ENCODE measurements at places on chromosomes 4 and X.

DNA sequence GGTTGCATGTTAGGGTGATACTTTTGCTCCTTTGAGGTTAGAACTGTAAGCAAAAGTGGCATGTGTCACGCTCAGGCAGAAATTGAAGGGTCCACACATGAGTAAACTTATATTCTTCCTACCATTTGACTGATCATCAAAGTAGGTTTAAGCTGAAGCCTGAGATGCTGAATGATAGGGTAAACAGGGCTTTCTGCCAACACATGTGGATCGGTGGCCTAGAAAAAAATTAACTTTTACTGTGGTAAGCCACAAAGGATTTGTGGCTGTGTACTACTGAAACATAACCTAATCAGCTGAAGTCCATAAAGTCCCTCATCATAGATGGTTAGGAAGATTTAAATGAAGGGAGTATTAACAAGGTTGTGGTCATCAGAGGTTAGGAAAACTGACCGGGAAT, 1070.1 kb downstream of the STPG2 start:
- no peak for DNase-seq

DNA sequence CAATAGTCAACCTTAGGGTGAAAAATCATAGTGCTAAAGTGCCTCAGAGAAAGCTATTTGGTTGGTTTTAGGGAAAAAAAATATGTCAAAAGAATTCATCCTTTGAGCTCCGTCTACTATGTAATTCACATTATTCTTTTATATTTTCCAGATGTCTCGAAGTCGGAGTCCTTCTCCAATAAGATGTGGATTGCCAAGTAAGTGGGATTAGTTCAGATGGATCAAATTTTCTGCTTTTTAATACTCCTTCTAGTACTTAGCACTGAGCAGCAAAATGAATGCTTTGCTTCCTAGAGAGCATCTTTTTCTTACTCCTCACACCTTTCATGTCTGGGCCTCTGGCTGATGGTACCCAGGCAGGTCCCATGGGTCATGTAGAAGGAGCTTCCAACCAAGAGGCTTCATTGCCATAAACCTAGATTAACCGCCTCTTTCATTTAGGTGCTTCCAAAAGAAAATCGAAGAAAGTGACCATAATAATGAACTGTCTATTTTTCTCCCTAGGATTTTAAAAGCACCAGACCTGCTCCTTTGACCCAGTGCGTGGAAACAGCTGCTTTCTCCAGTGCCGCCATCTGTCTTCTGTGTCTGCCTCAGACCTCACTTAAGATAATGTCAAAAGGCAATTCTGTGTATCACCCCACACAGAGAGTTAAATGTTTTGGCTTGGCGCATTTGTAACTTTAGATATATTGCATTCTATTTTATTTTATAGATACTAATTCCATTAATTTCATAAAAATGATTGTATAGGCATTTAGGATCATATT, 43.5 kb downstream of the SPATA18 start:
- DNase-seq: no peak

DNA sequence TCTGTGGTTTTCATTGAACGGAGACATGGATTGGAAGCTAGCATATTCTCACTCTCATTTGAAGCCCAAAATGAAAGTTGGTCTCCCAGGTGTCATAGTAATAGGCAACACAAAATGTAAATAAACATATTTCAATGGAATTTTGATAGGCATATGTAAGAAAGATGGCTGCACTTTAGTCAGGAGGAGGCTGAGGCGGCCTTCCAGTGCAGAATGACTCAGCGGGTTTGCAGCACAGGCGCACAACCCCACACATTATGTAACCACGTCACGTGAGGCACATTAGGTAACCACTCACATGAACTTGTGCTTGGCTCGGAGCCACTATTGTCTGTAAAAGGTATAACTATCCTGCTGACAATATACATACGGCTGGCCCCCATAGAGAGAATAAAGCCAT, 381.7 kb downstream of the GPAT3 start:
- no peak for DNase-seq

GRCh38 chr4:153512952-153513500, 46.9 kb downstream of the TMEM131L start:
- no peak for DNase-seq

DNA sequence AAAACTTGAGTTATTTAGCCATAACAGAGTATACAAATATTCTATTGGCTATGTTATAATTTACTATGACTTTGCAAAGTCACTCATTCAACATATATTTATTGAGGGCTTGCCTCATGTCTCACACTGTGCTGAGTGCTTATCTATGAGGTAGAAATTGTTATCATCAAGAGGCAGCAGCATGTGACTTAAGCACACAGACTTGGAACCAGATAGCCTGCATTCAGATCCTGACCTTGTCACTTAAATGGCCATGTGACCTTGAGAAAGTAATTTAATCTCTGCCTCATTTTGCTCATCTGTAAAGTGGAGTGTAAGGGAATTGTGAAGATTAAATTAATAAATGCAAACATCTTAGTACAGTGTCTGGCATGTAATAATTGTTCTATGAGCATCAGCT, 10.1 kb upstream of the EXOSC9 start:
- no peak for DNase-seq

DNA sequence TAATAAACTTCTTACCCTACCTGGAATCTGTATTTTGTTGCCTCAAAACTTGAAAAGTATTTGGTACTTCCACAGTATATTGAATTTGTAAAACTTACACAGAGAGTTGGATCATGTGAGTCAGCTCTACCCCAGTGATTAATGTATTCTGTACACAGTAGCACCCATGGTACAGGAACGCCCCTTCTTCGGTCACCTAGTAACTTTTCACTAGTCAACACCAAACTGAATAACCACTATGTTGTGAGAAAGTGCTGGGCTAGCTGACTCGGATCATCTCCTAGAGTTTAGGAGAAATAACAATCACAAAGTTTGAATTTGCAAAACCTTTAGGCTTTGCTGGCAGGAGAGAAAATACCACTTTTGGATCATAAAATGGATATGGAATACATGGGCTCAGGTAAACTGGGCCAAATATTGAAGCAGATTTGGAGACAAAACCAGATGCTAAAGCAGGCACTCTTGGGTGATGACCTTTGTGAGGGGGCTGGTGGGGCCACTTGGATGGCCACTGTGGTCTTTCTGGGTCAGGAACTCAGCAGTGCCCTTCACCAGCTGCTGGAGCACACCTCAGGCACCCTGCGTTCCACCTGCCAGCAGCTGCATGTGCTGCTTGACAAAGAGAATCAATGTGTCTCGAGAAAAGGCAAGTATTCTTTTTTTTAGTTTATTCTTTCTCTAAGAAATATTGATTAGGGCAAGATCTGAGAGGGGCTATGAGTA, at the start of gene DTHD1:
Gene DTHD1 (plus strand): TSS at position 233 of the 723 bp plus-strand sequence. CDS start 143 bp downstream, at position 376.
- DNase-seq: no peak

- no peak for DNase-seq
These were observed 112.9 kb downstream of the PTPN13 start for GRCh38 chr4:86706923-86707597.

DNA sequence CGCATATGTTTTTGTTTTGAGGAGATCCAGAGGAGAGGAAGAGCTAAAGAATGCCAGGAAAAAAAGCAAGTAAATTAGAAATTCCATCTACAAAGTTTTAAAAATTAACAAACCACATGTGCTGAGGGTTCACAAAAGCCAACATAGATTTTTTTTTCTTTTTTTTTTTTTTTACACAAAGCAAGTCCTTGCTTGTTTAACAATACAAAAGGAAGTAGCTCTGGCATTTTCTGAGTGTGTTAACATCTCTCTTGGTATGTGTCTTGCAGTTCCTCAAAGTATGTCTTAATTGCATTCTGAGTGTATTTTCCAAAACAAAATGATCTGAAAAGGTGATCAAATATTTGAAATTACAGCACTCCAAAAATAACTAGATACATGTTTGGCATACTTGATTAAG, 1682.7 kb upstream of the AGA start:
- DNase-seq: no peak

DNA sequence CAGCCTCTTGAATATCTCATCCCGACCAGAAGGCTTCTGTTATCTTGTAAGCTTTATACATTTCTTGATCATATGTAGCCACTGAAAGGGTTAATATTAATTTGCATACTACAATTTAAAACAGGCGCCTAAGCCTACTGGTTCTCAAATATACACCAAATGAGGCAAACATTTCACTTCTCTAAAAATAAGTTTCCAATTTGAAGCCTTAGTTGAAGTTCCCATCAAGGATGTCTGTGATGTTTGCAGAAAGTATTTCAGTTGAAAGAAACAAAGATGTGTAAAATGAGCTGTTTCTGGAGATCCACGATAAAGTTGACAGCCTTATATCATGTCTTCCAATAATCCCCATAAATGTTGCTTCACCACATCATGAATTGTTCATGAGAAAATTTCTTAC, 70.6 kb downstream of the KIT start:
- no peak for DNase-seq

GRCh38 chr4:53654300-53654758, 63.0 kb upstream of the LNX1 start:
- DNase-seq: no peak

DNA sequence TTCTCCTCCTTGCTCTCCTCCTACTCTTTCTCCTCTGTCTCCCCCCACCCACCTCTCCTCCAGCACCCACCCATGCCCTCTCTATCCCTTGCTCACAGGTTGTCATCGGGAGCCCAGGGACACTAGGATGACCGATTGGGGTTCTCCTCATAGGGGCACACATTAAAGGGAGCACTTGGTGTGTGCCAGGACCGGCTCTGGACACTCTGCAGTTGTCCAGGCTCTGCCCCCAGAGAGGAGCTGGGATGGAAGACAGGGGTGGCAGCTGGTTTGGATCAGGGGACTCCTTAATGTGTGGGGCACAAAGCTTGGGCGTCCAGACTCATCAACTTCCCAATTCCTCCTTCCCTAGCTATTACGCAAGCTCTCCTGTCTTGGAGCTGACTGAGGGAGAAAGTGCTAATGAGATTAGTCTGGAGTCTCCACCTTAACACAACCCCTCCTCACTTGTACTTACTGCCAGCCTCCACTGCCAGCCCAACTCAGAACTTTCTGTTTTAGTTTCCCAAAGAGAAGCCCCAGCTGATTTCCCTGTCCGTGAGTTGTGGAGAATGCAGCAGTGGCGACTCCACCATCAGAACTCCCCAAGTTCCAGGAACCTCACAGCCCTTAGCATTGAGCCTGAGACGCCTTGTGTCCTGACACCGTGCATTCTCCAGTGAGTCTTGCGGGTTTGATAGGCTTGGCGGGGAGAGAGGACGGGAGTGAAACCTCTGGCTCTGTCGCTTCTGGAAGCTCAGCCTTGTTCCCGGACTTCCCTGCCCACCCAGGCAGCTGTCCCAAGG, 52.2 kb downstream of the CXorf49B start:
- no peak for DNase-seq

GRCh38 chr4:69888336-69888735, 28.4 kb upstream of the SULT1E1 start:
- DNase-seq: no peak

GRCh38 chr4:16082426-16083240, 1.2 kb downstream of the PROM1 start:
- DNase-seq: peak; percentile 58

DNA sequence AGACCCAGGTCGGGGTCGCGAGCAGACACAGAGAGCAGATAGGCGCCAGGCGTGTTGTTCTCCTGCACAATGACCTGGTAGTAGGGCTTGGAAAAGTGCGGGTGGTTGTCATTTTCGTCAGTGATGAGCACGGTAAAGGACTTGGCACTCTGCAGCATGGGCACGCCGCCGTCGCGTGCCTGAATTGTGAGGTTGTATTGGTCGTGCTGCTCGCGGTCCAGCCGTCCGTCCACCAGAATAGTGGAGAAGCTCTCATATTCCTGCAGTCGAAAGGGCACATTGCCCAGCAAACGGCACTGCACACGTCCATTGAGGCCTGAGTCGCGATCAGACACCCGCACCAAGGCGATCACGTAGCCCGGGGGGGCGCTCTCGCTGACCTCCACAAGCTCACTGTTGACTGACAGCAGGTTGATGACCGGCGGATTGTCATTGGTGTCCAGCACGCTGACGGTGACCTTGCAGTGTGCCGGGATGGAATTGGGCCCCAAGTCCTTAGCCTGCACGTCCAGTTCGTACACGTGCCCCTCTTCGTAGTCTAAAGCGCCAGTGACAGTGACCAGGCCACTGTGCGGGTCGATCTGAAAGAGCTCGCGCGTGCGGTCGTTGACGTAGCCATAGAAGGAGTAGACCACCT, 2.8 kb downstream of the PCDH19 start:
- no peak for DNase-seq

- DNase-seq: no peak
These were observed 385.2 kb downstream of the GASK1B start for GRCh38 chr4:157787618-157788017.

GRCh38 chrX:120790552-120790951, 85.1 kb downstream of the CT47B1 start:
- no peak for DNase-seq

DNA sequence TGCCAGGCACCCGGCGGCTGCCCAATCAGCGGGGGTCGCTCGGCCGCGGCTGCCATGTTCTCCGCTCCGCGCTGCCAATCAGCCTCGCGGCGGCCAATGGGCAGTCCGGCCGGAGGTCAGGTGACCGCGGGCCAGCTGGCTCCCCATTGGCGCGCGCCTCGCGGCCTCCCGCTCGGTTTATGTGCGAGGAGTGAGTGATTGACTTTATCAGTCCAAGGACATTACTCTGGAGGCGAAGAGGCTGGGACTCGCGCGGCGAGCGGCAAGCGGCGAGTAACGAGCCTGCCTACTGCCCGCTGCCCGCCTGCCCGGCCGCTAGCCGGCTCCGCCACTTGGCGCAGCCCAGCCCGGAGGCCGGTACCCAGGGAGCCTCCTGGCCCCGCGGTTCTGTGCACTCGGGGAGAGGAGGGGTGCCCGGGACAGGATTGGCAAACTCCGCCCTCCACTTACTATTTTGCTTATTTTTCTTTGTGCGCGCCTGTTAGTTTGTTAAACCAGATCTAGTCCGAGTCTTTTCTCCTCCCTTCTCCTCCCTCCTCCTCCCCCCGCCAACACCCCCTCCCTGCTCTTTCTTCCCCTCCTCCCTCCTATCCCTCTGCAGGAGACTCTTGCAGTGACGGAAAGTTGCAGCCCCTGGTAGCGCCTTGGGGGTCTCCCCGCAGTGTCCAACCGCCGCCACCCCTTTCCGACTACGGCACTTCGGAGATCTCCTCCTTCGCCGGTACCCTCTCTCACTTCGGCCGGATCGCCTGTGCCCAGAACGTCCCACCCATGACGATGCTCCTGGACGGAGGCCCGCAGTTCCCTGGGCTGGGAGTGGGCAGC, at the start of gene ZIC3:
Gene ZIC3 (plus strand): TSS at position 207 of the 825 bp plus-strand sequence. CDS start 565 bp downstream, at position 772.
- peak; percentile 31 for DNase-seq

DNA sequence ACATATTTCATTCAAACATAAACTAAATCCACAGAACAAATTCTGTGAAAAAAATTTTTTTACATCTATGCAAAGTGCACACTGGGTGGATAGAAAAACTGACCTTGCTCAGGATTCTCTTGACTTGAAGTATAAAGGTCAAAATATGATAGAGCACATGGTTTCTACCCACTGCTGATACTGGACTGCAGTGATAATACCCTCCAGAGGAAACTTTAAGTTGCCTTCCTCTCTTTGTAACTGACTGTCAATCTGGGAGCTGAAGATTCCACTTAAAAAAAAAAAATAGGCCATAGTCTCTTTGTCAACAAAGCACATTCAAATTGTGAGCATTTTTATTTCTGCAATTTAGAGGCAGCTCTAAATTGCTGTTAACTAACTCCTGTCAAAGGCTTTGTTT, 3.2 kb upstream of the AMMECR1 start:
- no peak for DNase-seq

Measured in left renal cortex interstitium (tissue), 4 donors.